ENCODE measurements at places on chromosomes 6 and 20. TPM values are rescaled to one million over a fixed set of nuclear protein-coding genes. Genes with fewer than 3 reads are reported as not detected.
A peak's percentile ranks its signal among the peaks of the same experiment; 100 is the strongest.

GRCh38 chr20:15171016-15171415, 833.6 kb upstream of the FLRT3 start:
- peaks cover 1% of the 10 kb centered on the region for H3K27me3 ChIP-seq
- DNase-seq: no peak
- H3K27ac ChIP-seq: no peak overlapping the region
- no peaks in the 10 kb centered on the region for H3K36me3 ChIP-seq
- no peak overlapping the region for H3K4me3 ChIP-seq

GRCh38 chr6:90411292-90411781, 114.7 kb upstream of the BACH2 start:
- no peaks in the 10 kb centered on the region for H3K36me3 ChIP-seq
- H3K4me1 ChIP-seq: peaks cover 11% of the 10 kb centered on the region
- DNase-seq: no peak
- no peaks in the 10 kb centered on the region for H3K27me3 ChIP-seq
- no peak overlapping the region for H3K27ac ChIP-seq

Gene CST9
- not detected for total RNA-seq

GRCh38 chr6:132505158-132505557, 7.8 kb downstream of the STX7 start:
- peak overlapping the region; percentile 34 for H3K27ac ChIP-seq
- no peaks in the 10 kb centered on the region for H3K27me3 ChIP-seq
- peaks cover 47% of the 10 kb centered on the region for H3K4me1 ChIP-seq
- peaks cover 17% of the 10 kb centered on the region for H3K36me3 ChIP-seq

Gene CNBD2
- 1.6 TPM for total RNA-seq

DNA sequence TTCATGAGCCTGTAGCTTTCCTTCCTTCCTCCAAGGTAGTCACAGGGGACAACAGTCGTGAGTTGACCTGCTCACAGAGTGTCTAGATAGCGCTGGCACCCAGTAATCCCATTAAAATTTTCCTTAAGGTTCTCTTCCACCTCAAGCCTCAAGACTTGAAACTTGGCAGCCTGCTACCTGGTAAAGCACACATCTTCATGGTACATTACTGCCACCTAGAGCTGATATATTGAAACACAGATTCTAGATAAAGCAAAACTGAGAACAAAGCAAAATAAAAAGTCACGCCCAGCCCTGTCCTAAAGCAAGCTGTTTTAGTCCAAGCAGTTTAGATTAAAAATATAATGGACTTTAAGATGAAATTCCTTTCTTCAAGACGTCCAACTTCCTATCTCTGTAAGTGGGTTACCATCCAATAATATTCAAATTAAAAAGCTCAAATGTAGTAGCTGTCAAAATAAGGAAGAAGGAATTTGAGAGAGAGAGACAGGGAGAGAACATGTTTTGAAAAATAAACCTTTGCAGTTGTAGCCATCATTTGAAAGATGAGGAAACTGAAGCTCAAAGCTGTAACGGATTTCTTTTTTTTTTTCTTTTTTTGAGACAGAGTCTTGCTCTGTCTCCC, 50.7 kb upstream of the CD83 start:
- DNase-seq: no peak
- H3K4me1 ChIP-seq: peaks cover 18% of the 10 kb centered on the region
- peak overlapping the region; percentile 66 for H3K27ac ChIP-seq
- no peaks in the 10 kb centered on the region for H3K27me3 ChIP-seq
- no peaks in the 10 kb centered on the region for H3K36me3 ChIP-seq

GRCh38 chr6:37717836-37718251, 20.2 kb upstream of the MDGA1 start:
- peak overlapping the region; percentile 92 for H3K27ac ChIP-seq
- no peak for DNase-seq
- H3K36me3 ChIP-seq: no peaks in the 10 kb centered on the region
- H3K4me3 ChIP-seq: no peak overlapping the region
- H3K4me1 ChIP-seq: peaks cover 47% of the 10 kb centered on the region

DNA sequence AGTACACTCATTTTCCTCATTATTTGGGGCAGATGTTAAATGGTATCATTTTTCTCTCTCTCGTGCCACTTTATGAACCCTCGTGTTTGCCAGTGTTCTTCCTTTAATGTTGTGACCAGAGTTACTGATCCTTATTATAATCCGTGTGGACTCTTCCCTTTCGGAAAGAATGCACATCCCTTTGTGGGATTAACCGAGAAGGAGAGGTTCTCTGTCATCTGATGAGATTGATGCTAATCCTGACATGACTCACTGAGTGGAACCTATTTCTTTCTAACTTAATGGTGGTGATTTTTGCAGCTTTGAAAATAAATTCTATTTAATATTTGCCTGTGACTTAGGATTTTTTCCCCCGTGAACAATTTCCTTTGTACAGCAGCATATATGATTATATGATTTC, 300.0 kb upstream of the MAN1A1 start:
- H3K27ac ChIP-seq: no peak overlapping the region
- H3K4me1 ChIP-seq: no peaks in the 10 kb centered on the region
- no peak overlapping the region for H3K4me3 ChIP-seq
- no peaks in the 10 kb centered on the region for H3K36me3 ChIP-seq
- peaks cover 20% of the 10 kb centered on the region for H3K27me3 ChIP-seq

Gene KPNA5
- 10.0 TPM for total RNA-seq
